Activated CD8-positive, alpha-beta memory T cell treated with anti-CD3 and anti-CD28 coated beads for 48 hours (primary cell): ENCODE measurements at places on chromosomes 6 and 20.

DNA sequence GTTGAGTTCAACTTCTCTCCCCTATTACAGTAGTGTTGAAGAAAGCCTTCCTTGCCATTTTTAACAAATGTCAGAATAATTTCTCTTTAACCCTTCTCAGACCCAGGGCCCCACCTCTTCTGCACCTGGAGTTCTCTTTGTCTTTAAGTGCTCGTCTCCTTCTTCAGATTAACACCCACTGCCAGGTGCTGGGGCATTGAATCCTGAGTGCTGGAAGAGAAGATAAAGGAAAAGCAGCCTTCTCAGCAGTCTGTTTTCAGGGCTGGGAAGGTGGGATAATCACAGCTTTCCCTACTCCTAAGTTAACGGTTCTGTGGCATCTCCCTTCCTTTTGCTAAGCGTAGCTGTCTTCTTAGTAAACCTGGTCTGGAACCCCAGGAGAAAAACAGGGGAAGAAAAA, 114.6 kb upstream of the TAB2 start:
- no peak for DNase-seq

GRCh38 chr20:37688093-37688492, 5.7 kb upstream of the CTNNBL1 start:
- DNase-seq, result no peak

GRCh38 chr20:13671916-13672378, 33.2 kb upstream of the TASP1 start:
- no peak for DNase-seq

GRCh38 chr6:56659721-56660380, 17.2 kb upstream of the DST start:
- no peak for DNase-seq

DNA sequence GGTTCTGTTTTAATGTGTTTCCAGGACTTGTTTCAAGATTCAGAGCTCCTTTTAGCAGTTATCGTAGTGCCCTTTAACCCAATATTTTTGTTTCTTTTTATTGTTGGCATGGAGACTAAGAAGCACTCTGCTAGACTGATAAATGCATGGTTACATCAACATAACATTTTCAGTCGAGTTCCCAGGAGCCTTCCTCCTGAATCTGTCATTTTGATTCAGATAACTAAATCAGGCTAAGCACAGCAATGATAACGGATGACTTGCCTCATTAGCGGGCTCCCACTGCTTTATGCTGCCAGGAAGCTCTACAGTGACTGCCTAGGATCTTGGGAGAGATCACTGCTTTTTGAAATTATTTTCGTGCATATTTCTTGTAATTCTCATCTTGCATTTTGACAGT, 772.8 kb upstream of the GJE1 start:
- no peak for DNase-seq

DNA sequence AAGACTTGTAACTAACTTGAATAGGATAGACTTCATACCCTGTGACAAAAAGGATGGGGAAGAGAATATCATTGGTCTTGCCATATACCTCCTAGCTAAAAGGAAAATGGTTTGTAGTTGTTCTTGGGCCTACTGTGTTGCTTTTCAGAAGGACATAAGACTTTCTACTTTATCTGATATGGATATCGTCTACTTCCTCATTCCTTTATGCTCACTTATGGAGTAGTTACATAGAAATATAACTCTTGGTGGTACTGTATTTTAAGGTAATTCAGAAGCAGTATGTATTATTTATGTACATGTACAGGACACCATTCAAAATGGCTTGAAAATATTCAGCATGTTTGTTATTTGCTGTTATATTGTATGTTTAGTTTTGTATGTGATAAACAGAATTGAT, 8.0 kb downstream of the FAM217B start:
- no peak for DNase-seq

DNA sequence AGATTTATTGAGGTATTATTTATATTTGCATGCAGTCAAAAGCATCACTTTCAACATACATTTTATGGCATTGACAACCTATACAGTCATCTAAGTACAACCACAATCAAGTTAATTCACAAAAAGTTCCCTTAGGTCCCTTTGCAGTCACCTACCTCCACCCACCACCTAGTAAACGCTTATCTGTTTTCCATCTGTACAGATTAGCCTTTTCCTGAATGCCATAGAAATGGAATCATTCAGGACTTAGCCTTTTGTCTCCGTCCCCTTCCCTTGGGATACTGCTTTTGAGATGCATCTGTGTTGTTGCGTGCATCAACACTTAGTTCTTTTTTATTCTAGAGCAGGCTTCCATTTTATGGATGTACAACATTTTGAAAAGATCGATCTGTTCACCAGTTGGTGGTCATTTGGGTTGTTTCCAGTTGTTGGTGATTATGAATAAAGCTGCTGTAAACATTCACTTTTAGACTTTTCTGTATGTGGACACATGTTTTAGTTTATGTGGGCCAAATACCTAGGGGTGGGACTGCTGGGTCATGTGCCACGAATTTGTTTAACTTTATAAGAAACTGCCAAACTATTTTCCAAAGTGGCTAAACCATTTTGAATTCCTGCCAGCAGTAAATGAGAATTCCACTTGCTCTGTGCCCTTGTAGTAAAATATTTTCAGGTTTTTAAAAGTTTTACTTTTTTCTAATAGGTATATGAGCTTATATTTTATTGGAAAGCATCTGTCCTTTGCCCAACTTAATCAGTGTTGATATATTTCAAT, 17.6 kb upstream of the IFNGR1 start:
- no peak for DNase-seq

DNA sequence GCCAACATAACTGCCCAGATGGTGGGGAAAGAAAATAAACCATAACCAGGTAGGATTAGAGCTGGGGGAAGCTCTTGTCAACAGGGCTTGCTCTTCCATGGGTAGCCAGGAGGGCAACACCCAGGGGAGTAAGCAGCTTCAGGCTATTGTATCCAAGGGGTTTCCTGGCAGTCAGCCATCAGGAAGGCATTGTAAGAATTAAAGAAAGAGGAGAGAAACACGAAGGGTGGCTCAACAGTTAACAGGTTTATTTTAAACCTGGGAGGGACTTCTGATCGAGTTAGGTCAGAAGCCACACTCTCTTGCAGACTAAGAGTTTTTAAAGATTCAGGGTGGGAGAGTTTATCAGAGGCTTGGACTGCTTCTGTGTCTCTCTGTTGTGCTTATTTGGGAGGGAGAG, 114.2 kb downstream of the QRSL1 start:
- no peak for DNase-seq

DNA sequence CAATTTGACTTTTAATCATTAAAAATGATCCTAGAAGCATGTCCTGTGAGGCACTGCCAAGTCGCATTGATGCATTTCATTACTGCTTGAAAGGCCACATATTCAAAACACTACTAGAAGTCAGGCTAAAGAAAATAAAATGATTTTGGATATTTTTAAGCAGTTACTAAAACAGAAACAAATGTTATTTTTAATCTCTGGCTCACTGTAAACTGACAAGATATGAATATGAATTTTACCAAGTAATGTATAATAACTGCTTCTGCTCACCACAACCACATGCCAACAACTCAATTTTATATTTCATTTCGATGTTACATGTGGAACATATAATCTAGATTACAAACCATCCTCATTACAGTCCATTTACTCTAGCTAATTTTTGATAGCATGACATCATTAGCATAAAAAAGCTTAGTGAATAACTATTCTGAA, 90.6 kb downstream of the ATXN1 start:
- DNase-seq, result no peak

GRCh38 chr6:13814938-13815575, 700 bp upstream of the MCUR1 start:
- DNase-seq, result no peak

- DNase-seq, result no peak
Observed at GRCh38 chr20:61499859-61500554, 247.9 kb downstream of the CDH4 start.

DNA sequence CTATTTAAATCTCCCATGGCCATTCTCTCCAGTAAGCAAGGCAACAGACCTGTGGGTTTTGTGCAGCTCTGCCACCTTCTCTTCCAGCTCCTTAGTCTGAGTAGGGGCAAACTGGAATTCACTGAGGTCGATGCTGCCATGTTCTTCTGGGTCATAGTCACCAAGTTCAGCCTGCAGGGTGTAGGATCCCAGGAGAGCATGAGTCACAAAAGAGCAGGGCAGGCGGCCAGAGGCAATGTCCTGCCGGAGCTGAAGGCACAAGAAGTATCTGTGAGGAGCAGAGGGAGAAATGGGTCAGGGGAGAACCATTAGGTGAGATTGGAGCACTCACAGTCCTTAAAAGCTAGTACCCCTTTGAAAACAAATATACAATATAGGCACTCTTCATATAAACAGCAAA, 73.7 kb downstream of the SMLR1 start:
- no peak for DNase-seq

GRCh38 chr6:126077810-126078776, 91.8 kb downstream of the TRMT11 start:
- DNase-seq, result no peak

DNA sequence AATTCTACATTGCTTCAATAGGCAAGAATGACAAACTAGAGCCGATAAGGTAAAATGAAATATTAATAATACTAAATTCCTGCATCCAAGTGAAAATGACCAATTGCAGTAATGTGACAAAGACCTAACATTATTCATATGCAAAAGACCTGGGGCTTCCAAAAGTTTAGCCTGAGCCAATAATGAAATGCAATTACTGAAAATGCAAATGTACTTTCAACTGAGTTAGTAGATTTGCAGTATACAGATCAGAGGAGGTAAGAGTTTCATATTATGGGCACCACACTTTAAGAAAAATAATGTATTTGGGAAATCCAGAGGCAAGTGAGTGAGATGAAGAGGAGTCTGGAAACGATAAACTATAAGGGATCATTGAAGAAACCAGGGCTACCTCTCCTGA, 193.7 kb upstream of the GMDS start:
- no peak for DNase-seq

GRCh38 chr6:78322068-78322845, 545.1 kb upstream of the IRAK1BP1 start:
- no peak for DNase-seq

DNA sequence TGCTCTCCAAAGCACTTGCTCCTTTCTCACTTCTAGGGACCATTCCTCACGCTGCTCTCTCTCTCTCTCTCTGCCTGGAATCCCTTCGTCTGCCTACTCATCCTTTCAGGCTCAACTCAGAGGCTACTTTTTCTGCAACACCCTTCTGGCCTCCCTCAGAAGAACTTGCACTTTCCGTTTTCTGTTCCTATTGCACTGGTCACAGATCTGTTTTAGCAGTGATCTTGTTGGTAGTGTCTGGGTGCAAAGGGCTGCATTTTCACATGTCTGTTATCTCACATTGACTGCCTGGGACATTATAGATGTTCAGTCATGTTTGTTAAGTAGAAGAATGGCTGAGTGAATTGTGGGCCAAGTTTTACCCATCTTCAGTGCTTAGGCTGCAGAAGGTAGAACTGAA, 63.5 kb downstream of the RIN2 start:
- no peak for DNase-seq

GRCh38 chr20:36074983-36075382, 79.6 kb upstream of the EPB41L1 start:
- no peak for DNase-seq

DNA sequence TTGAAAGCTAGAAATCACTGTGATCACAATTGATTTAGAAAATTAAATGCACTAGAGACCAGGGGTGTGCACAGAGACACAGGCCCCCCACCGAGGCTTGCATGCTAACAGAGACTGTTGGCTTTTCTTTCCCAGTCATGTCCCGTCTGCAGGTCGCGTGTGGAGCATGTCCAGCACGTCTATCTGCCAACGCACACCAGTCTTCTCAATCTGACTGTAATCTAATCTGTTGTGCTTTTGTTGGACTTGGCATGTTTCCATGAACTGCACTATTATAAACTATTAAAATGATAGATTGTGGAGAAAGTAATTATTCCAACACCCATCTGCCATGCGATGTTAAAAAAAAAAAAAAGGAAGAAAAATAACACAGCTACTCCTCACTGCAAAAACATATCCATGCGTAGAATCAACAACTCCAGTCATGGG, 17.7 kb downstream of the MYLIP start:
- DNase-seq, result no peak
